ENCODE measurements at places on chromosomes 12 and 14.

DNA sequence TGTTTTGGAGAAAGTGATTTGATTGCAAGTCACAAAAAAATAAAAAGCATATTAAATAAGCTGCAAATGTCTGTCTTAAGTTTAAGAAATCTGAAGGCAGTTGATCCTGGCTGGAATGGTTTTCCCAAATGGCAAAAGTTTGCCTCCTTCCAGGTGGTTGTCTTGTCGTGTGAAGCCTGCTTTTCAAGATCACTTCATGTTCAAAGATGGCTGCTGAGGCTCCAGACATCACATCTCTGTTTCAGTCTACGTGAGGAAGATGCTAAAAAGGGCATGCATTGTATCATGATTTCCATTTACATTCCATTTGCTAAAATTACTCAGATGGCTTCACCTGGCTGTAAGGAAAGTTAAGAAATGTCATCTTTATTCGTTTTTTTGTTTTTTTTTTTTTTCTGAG lies 31.6 kb upstream of the HMGA2 start:
- no peak for DNase-seq

- peak; percentile 23 for DNase-seq
Measured at GRCh38 chr12:50110762-50111351, 1.2 kb upstream of the COX14 start.

DNA sequence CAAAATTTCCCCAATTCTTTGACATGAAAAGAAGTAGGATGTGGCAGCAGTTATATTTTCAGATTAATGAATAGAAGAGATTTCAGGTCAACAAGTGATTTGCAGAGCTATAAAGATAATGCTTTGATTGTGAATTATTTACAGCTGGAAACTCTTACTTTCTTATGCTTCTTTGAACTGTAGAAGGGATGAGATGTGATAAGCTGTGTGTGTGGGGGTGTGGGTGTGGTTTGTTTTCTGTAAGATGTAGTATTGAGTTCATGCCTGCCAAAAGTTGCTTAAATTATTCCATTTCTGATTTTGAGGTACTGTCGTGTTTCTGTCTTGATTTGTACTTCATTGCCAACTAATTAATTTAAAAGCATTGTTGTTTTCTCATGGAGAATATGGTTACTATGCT lies 22.7 kb downstream of the AEBP2 start:
- DNase-seq = no peak

GRCh38 chr14:64944041-64944440 lies 1.5 kb upstream of the GPX2 start:
- DNase-seq = no peak
